D341Med (cell line): ENCODE measurements at places on chromosomes 11 and 22.

DNA sequence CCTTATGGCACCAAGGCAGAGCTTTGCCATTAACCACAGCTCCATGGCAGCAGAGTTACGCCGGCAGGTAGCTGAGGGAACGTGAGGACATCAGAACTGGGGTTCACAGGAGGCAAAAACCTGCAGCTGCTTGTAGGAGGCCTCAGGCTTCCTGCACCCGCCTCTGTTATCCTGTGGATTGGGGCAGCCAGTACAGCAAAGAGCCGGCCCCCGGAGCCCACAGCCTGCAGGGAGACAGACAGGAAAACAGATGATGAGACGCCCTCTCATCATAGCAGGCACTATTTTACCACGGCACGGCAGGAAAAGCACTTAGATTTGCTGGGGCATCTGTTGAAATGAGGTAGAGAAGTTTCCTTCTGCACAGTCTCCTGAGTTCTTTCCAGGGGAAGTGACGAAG is 870.3 kb downstream of the TBC1D22A start:
- DNase-seq: no peak

GRCh38 chr11:3989921-3990290 is 104.7 kb upstream of the RRM1 start:
- DNase-seq: no peak

DNA sequence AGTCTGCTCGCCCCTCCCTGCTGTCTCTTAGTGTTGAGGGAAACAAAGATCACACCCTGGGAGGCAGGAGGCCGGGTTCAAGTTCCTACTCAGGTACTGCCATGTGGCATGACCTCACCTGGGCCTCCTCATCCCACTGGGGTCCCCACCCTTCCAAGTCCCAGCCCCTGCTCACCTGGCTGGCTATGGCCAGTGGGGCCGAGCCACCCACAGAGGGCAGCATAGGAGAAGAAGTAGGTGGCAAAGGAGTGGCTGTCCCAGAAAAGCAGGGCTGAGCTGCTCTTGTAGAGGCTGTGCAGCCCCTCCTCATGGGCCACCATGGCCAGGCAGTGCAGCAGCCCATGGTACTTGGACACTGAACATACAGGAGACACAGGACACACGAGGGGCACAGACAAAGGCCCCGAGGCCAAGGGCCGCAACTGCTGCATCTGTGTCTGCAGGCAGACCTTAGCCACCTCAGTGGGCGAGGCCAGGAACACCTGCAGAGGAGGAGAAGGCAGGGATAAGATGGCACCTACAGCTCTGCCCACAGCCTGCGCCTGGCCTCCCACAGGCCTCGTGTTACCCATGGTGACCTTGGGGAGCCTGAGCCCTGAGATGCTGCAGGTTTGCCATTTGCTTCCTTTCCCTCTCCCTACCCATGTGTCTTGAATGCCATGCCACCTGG is 50.6 kb upstream of the MPEG1 start:
- DNase-seq: peak; percentile 50

- no peak for DNase-seq
Observed at GRCh38 chr22:23704829-23705228, 14.0 kb downstream of the RGL4 start.

- no peak for DNase-seq
Observed at GRCh38 chr11:96338910-96339705, 3.9 kb downstream of the MAML2 start.

DNA sequence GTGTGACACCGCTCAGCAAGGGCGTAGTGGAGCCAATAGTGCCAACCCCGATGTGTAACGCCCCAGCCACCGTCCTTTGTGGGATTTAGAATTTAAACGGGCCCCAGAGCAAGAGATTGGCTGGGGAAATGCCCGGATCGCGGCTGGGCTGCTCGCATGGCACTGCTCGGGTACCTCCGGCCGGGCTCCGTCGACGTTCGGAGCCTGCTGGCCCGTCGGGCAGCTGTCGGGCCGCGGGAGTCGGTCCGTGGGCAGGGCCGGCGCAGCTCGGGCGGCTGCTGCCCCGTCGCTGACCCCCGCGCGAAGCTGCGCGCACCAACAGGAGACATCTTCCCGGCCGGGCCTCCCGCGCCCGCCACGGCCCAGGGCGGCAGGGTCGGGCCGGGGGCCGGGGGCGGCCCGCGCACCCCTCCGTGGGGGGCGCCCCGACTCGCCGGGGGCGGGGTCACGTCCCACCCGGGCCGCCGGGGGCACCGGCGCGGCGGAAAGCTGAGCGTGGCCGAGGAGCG is 1.3 kb upstream of the KDM2A start:
- DNase-seq: no peak
